ENCODE measurements at places on chromosomes 5 and 9.

- DNase-seq: no peak
Observed at GRCh38 chr5:133782736-133783135, 170.4 kb upstream of the FSTL4 start.

GRCh38 chr5:66440202-66440680 is 156.0 kb upstream of the MAST4 start:
- DNase-seq: no peak

DNA sequence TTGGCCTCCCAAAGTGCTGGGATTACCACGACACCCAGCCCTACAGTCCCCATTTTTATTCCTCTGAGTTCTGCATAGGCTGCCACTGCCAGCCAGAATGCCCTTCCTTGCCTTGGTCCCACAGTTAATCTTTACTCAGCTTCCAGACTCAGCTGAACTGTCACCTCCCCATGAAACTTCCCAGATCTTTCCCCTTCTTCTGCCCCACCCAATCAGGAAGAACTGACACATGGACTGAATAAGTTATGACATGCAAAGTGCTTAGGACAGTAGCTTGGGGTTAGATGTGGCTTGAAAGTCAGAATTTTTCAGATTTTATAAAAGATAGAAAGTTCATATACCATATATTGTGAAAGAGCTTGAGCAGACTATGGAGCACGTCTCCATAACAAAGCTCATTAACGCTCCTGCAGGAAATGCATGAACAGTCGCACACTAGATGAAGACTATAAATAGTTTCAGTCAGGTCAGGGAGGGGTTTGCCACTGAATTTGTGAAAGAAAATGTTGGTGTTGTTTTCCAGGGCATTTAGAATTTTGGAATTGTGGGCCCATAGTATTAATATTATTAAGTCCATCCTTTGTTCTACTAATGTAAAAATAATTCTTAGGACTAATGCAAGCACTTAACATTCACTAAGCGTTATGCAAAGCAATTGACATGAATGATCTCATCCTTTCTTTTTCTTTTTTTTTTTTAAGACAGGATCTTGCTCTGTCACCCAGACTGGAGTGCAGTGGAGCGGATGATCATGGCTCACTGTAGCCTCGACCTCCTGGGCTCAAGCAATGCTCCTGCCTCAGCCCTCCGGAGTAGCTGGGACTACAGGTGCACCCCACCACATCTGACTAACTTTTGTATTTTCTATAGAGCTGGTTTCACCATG is 36.1 kb upstream of the DENND1A start:
- DNase-seq: no peak

- DNase-seq: no peak
Observed at GRCh38 chr9:115230924-115231515, 113.1 kb upstream of the TNC start.

- no peak for DNase-seq
Observed at GRCh38 chr5:150895431-150896428, 9.1 kb downstream of the ZNF300 start.

DNA sequence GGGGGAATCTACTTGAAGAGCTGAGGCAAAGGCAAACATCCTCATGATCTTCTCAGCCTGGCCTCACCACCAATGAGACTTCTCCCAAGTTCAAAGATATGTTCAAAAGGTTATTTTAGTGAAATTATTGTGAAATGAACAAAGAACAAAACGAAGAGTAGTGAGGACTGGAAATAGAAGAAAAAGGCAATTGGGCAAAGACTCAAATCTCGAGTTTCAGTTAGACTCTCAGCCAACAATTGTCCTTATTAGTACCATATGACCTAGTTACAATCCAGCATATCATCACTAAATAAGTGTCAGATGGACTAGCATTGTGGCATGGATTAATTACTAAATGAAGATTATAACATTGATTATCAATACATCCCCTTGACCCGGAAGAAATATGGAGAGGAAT is 9.0 kb downstream of the ZNF474 start:
- DNase-seq: no peak

GRCh38 chr5:42309865-42310264 is 113.4 kb upstream of the GHR start:
- DNase-seq: no peak

DNA sequence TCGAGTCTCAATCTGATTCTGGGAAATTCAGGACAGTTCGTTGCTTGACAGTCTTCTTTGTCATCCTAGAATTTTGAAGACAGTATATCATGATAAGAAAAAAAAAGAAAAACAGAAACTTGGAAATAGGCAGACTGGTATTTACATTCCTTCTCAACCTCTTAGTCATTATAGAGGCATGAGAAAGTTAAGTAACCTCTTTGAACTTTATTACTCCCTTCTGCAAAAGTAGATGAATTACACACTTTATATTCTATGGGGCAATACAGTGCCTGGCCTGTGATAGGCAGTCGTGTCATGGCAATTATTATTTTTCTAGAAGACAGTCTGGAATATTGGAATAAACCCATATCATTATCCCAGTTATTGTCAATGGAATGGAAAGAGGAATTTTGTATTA is 828.9 kb downstream of the TLR4 start:
- no peak for DNase-seq

DNA sequence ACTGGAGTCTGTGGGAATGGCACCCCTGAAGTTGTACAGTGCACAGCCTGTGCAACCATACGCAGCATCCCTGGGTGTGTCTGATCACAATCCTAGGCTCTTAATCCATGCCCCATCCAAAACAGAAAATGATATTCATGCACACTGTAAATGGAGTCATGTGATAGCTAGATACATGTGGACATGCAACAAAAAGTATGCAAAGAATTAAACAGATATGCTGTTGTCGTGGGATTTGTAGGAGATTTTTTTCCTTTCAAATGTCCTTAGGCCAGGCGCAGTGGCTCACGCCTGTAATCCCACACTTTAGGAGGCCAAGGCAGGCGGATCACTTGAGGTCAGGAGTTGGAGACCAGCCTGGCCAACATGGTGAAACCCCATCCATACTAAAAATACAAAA is 36.1 kb downstream of the PRRX2 start:
- no peak for DNase-seq

- no peak for DNase-seq
Observed at GRCh38 chr5:124746916-124747790, 714 bp upstream of the ZNF608 start.

DNA sequence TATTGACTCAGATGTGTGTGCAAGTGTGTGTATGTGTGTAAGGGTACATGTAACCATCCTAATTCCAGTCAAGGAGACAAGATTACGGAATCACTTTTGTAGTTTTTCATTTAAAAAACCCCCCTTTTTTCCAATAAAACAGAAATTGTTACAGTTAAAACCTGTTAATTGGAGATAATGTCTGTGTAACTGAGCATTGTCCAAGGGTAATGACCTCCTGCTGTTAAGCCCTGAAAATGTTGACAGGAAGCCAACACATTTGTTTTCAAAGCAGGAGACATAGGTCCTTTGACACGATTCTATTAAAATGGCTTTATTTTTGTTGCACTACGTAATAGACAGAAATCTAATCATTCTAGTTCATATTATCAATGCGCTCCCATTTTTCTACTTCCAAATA is 457.3 kb upstream of the ARRDC3 start:
- DNase-seq: no peak

GRCh38 chr5:170316937-170317336 is 19.4 kb upstream of the LCP2 start:
- no peak for DNase-seq

DNA sequence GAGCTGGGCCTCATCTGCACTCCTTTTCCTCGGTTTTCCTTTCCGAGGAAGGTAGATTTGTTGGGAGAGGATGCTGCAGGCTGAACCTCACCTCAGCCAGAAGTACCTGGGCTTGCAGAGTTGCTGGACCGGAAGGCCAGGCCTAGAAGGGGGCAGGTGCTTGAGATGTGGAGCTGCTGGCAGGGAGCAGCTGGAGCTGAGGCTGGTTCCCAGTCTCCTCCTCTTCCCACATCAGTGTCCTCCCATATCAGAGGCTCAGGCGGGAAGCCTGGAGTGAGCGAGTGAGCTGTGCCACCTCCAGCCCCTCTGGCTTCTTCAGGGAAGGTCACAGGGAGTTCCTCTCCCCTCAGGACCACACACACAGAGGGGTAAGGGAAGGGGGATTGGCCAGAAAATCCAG is 259.4 kb downstream of the GADD45G start:
- no peak for DNase-seq

- DNase-seq: no peak
Observed at GRCh38 chr9:131976157-131977108, 103.2 kb downstream of the MED27 start.

GRCh38 chr5:66992547-66992946 is 204.1 kb downstream of the CD180 start:
- no peak for DNase-seq

- no peak for DNase-seq
Observed at GRCh38 chr5:151937851-151938250, 13.2 kb upstream of the GLRA1 start.

- no peak for DNase-seq
Observed at GRCh38 chr9:126413391-126414068, 86.9 kb downstream of the MVB12B start.

- DNase-seq: no peak
Observed at GRCh38 chr5:158715592-158715991, 384.1 kb downstream of the EBF1 start.

- DNase-seq: no peak
Observed at GRCh38 chr5:90585337-90585986, 26.9 kb downstream of the ADGRV1 start.

DNA sequence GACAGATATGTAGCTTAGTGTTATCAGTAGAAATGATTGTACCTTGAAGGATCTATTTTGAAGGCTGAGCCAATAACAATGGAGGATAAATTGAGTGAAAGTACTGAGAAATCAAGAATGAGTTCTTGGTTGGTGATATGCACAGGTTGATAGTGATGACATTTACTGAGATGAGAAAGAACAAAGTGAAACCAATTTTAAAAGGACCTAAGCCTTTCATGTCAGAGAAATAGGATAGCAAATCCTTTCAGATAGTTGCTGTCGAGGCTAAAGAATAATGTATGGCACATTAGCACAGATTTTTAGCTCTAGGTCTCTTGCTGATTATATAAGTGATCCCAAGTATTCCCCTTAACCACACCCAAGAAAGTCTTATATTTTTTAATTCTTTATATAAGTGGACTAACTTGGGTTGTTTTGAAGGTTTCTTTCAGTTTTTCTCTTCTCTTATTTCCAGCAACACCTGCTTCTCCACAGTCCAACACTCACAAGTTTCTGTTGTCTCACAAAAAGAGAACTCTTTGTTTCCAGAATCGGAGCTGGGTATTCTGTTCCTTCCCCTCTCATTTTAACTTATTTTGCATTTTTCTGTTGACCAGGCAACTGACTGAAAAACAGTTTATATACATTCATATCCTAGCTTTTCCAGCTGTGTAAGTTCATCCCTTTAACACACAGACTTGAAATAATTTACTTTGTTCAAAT is 286.9 kb upstream of the ATP10B start:
- no peak for DNase-seq

DNA sequence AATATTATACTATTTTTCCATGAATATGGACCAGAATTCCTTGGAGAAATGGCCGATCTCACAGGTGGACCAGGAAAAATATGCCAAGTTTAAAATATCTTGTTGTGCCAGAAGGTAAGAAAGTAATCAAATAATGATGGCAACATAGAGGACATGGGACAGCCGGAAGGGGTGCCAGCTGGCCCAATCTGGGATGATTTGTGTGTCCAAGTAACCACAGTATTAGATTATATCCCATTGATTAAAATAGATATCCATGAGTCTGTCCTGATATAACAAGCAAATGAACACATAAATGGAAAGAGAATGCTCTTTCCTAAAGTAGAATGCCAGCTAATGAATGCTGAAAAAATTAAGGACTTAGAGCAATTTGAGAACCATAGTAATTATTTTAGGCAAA is 39.6 kb upstream of the ANKRD55 start:
- DNase-seq: no peak
